ENCODE measurements at places on chromosomes 7 and 10.

DNA sequence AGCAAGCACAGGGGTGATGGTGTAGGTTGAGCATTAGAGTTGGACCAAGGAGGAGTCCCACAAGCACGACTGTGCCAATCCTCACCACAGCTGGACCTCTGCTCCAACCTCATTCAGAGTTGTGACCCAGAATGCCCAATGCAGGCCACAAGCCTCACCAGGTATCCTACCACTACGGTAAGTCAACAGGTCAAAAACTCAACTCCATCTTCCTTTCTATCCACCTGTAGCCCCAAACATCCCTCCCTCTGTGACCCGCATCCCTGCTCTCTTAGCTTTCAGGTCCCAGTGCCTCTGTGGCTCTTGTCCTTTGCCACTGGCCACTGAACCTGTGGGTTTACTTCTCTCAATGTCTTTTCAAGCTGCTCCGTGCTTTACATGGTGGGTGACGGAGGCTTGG lies 112.8 kb downstream of the PIP4K2A start:
- H3K4me3 ChIP-seq = peak overlapping the region; percentile 51
- ATAC-seq = no peak
- H3K27me3 ChIP-seq = no peaks in the 10 kb centered on the region
- peak overlapping the region; percentile 65 for H3K27ac ChIP-seq

- no peak overlapping the region for H3K27ac ChIP-seq
- H3K4me1 ChIP-seq = no peaks in the 10 kb centered on the region
- no peak for ATAC-seq
- no peaks in the 10 kb centered on the region for H3K36me3 ChIP-seq
Measured at GRCh38 chr7:83524277-83525075, 124.5 kb downstream of the SEMA3E start.

GRCh38 chr10:69475433-69475830 lies 24.2 kb downstream of the TSPAN15 start:
- no peak overlapping the region for H3K4me3 ChIP-seq
- H3K36me3 ChIP-seq = no peaks in the 10 kb centered on the region
- peak overlapping the region; percentile 6 for H3K27ac ChIP-seq
- no peaks in the 10 kb centered on the region for H3K27me3 ChIP-seq

GRCh38 chr10:74821501-74821900 lies 4.9 kb upstream of the KAT6B start:
- H3K27ac ChIP-seq = no peak overlapping the region
- no peak overlapping the region for H3K4me3 ChIP-seq
- no peaks in the 10 kb centered on the region for H3K27me3 ChIP-seq
- ATAC-seq = no peak

- ATAC-seq = no peak
- H3K4me3 ChIP-seq = no peak overlapping the region
- H3K4me1 ChIP-seq = peaks cover 15% of the 10 kb centered on the region
- H3K27ac ChIP-seq = no peak overlapping the region
- H3K27me3 ChIP-seq = no peaks in the 10 kb centered on the region
- H3K36me3 ChIP-seq = no peaks in the 10 kb centered on the region
Measured at GRCh38 chr7:77587272-77587671, 50.2 kb downstream of the PTPN12 start.

Data from activated T-helper 17 cell treated with anti-CD3 and anti-CD28 coated beads, Interleukin-2, amount 50 U/mL, for 72 hours (primary cell).